ENCODE measurements at places on chromosomes 16 and 17.

DNA sequence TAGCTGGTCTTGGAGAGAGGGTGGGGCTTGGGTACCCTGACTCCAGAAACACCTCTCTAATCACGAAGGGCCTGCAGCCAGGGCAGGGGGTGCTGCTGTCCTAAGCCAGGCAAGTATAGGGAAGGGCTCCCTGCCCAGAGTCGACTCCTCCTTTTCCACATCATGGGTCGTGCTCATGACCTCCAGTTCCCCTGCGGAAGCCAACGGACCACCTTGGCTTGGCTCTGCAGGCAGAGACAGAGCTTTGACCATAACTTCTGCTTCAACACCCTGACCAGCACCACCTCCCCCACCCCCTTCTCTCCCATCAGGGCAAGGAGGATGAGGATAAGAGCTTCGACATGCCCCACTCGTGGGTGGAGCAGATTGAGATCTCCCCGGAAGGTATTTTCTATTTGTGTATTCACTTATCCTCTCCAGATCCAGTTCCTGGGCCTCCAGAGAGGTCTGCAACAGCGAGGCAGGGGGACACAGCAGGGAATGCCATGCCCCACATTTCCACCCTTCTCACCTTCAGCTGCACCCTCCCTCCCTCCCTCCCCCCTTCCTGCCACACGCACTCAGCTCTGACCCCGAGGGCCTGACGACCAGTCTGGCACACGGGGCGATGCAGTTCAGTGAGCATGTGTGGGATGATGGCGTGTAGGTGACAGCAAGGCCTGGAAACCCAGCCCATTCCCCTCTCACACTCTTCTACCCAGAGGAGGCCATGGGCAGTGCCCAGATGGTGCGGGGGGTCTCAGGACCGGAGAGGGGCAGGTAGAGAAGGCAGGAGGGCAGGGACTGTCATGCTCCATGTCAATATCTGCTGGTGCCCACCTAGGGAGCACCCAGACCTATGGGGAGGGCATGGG is 14.0 kb upstream of the KATNB1 start:
- no peak for DNase-seq

DNA sequence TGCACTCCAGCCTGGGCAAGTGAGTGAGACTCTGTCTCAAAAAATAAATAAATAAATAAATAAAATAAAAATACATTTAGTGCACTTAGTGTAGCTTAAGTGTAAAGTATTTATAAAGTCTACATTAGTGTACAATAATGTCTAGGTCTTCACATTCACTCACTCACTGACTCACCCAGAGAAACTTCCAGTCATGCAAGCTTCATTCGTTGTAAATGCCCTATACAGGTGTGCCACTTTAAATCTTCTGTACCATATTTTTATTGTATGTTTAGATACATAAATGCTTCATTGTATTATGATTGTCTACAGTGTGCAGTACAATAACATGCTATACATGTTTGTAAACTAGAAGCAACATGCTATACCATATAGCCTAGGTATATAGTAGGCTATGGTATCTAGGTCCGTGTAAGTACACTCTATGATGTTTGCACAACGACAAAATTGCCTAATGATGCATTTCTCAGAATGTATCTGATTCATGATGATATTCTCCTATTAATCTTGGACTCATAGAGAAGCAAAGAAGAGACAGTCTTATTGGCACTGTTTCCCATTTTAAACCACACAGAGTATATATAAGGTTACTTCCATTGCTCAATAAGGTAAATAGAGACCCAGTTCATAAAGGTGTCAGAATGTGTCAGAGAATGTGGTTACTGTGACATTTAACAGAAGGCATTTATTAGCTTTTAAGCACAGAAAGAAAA is 1314.9 kb downstream of the CDH11 start:
- DNase-seq: no peak

- DNase-seq: no peak
These were observed 21.9 kb upstream of the DLX4 start for GRCh38 chr17:49946964-49947584.

- no peak for DNase-seq
These were observed 26.9 kb upstream of the LGALS9 start for GRCh38 chr17:27603880-27604794.

- no peak for DNase-seq
These were observed 824.9 kb downstream of the KCNJ2 start for GRCh38 chr17:70994194-70994593.

DNA sequence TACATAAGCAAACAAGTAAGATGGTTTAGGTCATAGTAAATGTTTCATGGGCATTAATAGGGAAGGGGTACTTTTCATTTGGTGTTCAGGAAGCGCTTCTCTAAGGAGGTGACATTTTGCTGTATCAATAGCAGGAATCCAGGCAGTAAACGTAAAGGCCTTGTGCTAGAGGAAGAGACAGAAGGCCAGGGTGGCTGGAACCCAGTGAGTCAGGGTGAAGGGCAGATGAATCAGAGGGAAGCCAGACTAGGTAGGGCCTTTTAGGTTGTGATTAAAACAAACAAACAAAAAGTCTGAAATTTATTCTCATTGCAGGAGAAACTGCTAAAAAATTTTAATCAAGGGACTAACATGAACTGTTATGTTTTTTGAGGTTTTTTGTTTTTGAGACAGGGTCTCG is 6.5 kb downstream of the BMERB1 start:
- no peak for DNase-seq
